AG10803 (cell line): ENCODE measurements at places on chromosomes 11 and 22.

GRCh38 chr22:32426881-32427280 lies 14.8 kb upstream of the RTCB start:
- DNase-seq: no peak

GRCh38 chr11:58142761-58143160 lies 17.4 kb upstream of the OR9I1 start:
- no peak for DNase-seq

GRCh38 chr11:75505916-75506692 lies 19.6 kb downstream of the GDPD5 start:
- no peak for DNase-seq

DNA sequence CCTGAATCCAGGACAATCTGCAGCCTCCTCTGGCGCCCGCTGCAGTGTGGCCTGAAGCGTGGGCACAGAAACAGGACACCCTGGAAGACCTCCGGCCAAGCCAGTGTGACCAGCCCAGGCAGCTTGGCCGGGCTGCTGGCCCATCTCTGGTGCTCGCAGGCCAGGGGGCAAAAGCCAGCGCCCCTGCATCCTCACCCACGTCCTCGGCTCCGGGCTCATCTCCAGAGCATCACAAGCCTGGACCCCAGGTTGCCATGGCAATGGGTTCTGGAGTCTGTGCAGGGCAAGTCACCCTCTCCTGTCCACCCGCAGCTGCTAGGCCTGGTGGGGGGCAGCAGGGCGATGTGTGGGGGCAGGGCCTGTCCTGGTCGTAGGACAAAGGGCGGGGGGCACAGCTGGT lies 9.3 kb upstream of the PDGFB start:
- no peak for DNase-seq

DNA sequence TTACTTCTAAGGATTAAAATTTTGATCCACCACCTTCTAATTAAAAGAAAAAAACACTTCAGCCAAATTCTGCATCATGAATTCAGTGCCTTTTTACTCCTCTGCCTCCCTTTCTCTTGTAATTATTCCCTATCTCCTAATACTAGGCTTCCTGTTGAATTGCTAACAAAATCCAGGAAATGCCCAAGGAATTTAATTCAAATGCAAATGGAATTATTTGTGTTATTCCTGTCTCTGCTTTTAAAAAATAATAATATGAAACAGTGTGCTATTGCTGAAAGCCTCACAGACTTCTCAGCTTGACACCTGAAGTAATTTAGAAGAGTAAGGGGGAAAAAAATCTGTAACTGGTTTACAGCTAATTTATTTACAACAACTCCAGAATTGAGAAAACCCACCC lies 85.5 kb downstream of the DLG2 start:
- no peak for DNase-seq

DNA sequence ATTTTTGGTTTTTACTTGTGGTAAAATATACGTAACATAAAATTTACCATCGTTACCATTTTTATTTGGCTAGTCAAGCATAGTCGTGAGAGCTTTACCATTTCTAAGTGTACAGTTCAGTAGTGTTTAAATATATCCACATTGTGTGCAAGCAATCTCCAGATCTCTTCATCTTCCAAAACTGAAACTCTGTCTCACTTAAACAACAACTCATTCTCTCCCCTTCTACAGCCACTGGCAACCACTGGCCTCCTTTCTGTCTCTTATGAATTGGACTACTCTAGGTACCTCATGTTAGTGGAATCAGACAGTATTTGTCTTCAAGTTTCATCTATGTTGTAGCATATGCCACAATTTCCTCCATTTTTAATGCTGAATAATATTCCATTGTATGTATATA lies 37.4 kb downstream of the SMC1B start:
- no peak for DNase-seq

DNA sequence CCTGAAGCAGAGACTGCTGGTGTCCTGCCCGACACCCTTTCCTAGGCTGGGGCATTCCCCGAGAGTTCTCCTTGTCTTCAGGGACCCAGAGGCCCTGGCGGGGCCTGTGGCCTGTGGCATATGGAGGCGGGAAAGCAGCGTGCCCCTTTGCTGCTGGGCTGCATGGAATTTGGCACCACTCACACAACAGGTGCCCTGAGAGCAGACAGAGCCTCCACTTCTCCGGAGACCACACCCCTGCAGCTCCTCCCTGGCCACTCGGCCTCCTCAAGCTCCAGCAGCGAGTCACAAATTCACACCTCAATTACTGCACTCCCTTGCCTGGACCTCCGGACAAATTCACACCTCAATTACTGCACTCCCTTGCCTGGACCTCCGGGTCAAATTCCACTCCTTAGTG lies 1375.2 kb downstream of the TBC1D22A start:
- DNase-seq: no peak

DNA sequence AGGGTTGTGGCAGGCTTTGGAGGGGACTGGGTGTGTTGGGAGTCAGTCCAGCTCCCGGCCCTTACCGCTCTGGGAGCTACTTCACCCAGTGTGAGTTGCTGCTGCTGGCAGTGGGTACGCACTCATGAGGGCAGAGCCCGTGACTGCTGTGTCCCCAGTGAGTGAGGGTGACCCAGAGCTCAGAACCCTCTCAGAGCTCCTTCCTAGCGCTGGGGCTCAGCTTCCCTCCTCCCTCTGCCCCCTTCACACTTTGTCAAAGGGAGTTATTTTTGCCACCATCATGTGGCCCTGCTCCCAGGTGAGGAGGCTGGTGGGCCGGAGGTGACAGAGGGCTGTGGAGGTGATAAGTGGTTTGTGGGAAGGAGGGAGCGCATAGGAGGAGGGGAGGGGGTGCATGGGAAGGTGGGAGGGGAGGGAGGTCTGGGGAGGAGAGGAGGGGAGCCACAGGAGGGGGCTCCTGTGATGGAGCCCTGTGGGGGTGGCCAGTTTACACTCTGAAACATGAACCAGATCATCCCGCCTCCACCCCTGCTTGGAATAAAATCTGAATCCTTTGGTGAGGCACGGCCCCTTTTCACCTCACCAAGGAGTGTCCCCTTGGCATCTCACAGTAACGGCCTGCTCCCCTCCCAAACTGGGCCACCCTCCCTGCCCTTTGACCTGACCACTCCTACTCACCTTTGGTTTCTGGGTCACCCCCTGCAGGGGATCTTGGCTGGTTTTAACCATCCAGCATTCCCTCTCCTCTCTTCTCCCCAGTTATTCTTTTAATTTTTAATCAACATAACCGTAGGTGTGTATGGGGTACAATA lies 9.9 kb downstream of the NDUFV1 start:
- DNase-seq: no peak

- no peak for DNase-seq
Measured at GRCh38 chr11:27373856-27374602, 11.0 kb upstream of the CCDC34 start.

DNA sequence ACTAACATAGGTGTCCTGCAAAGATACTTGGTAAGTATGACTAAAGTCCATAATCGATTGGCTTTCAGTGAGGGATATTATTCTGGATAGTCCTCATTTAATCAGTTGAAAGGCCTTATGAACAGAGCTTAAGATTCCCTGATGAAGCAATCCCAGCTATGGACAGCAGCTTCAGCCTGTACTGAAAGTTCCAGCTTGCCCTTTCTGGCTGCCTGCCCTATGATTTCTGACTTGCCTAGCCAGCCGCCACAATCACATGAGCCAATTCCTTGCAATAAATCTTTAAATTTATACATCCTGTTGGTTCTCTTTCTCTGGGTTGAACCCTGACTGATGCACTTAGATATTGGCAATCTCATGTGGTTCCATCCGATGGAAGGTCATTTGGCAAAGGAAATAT lies 759.0 kb upstream of the API5 start:
- no peak for DNase-seq

GRCh38 chr11:129324533-129325175 lies 51.0 kb upstream of the BARX2 start:
- peak; percentile 14 for DNase-seq

GRCh38 chr22:48804811-48805301 lies 1022.8 kb downstream of the BRD1 start:
- DNase-seq: no peak

DNA sequence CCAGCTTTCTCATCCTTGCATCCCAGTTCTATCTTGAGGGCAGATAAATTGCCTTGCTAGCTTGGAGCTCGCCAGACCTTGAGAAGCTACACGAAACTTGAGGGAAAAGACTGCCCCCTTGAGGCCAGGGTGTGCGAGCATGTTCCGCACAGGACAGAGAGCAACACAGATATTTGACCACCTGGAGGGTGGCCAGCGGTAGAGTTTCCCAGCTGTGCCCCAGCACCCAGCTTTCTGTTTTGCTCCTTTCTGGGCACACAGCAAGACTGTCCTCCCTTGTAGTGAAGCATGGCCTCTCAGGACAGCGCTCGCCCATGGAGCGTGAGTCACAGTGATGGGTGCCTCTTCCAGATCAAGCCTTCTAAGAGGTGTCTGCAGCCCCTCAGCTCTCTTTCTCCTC lies 23.5 kb downstream of the SPATA19 start:
- DNase-seq: no peak

DNA sequence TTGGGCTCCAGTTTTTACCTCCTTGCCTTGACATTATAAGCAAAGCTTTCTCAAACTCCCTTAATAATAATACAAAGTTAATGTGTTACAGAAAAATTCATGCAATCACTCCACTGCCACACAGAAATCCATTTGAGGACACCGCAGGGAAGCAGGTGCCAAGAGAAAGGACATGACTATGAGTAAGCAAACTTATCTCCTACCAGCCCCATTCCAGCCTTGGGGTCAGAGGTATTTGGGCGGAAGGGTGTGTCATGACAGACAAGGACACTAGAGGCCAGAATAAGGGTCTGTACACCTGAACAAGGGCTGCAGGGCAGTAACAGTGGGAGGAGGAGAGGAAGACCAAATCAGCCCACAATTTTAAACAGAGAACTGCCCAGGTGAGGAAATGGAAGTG lies 5.9 kb downstream of the GNG3 start:
- no peak for DNase-seq

GRCh38 chr22:36470994-36471331 lies 10.5 kb downstream of the TXN2 start:
- peak; percentile 35 for DNase-seq

DNA sequence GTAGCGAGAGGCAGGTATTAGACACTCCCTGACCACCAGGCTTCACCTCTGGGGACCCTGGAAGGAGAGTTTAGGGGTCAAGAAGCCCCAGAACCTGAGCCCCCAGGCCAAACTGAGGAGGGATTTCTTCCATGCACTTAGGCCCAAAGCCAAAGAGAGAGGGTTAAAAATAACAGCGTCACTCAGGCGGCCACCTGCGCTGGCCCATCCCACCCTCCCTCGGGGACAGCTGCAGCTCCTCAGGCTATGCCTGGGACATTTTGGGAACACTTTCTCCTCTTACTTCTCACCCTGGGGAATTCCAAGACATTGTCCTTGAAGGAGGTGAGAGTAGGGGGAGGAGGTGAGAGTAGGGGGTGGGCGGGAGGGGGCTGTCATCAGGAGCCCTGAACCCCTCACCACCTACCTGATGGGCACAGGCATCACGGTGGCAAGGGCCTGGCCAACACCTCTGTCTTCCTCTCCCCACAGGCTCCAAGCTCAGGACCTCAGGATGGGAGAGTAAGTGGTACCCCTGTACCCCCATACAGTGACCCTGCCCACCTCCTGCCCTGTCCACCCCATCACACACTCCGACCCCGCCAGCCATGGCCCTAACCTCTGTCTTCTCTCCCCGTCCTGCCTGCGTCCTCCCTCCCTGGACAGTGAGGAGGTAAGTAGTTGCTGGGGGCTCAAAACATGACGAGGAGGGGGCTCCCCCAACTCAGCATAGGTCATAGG lies 583 bp downstream of the TNNI2 start:
- no peak for DNase-seq

- no peak for DNase-seq
Measured at GRCh38 chr11:35888961-35889360, 54.9 kb upstream of the LDLRAD3 start.

DNA sequence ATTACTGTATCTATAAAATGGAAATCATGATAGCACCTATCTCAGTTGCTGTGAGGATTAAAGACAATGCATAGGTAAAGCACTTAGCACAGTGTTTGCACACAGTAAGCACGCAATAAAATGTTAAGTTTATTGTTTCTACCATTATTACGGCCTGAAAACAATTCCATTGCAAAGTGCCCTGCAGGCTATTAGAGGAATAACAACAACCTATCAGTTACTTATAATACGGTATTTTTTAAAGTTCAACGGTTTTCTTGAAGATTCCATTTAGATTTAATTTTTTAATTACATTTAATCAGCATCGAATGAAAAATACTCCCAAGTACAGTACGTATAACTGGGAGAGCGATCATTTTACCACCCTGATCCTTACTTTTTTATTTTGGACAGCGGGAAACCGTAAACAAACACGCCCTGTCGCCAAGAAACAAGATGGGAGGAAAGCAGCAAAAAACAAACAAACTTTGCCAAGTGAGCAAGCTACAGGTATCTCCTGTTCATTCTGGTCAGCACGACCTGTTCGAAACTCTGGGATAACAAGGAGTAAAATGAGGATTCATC lies 893 bp downstream of the SLC36A4 start:
- peak; percentile 24 for DNase-seq

DNA sequence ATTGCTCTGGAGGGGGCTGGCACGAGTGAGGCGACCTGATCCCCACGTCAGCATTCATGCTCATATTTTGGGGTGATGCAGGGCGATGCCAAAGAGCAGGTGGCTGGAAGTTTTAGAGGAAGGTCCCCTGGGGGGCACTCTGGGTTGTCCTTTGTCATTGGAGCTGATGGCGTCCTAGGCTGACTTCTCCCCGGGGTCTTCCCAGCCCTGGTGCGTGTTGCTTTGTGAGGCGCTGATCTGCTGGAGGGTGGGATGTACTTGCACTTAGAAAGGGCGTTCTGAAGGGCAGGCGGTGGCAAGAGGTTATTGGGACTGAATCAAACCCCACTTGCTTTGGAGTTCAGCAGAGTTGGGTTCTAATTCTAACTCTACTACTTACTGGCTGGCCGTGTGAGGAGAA lies 313.3 kb downstream of the NTM start:
- DNase-seq: no peak

- no peak for DNase-seq
Measured at GRCh38 chr22:38870791-38871359, 1.1 kb downstream of the CBX6 start.

- DNase-seq: peak; percentile 12
Measured at GRCh38 chr11:64306876-64307622, 1.7 kb downstream of the ESRRA start.

DNA sequence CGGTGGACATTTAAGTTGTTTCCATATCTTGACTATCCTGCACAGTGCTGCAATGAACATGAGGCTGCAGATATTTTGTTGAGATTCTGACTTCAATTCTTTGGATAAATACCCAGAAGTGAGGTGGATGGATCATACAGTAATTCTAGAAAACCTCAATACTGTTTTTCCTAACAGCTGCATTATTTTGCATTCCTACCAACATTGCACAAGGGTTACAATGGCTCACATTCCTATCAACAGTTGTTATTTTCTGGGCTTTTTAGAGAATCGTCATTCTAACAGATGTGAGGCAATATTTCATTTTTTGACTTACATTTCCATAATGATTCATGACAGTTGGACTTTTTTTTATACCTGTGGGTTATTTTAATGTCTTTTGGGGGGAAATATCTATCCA lies 716.9 kb upstream of the ANO3 start:
- no peak for DNase-seq

- DNase-seq: no peak
Measured at GRCh38 chr22:22941831-22942510, 54.4 kb downstream of the IGLL5 start.
